ENCODE measurements at places on chromosomes 12 and 14. TPM values are rescaled to one million over a fixed set of nuclear protein-coding genes. Genes with fewer than 3 reads are reported as not detected.

IFNG gene
- not detected for total RNA-seq

DNA sequence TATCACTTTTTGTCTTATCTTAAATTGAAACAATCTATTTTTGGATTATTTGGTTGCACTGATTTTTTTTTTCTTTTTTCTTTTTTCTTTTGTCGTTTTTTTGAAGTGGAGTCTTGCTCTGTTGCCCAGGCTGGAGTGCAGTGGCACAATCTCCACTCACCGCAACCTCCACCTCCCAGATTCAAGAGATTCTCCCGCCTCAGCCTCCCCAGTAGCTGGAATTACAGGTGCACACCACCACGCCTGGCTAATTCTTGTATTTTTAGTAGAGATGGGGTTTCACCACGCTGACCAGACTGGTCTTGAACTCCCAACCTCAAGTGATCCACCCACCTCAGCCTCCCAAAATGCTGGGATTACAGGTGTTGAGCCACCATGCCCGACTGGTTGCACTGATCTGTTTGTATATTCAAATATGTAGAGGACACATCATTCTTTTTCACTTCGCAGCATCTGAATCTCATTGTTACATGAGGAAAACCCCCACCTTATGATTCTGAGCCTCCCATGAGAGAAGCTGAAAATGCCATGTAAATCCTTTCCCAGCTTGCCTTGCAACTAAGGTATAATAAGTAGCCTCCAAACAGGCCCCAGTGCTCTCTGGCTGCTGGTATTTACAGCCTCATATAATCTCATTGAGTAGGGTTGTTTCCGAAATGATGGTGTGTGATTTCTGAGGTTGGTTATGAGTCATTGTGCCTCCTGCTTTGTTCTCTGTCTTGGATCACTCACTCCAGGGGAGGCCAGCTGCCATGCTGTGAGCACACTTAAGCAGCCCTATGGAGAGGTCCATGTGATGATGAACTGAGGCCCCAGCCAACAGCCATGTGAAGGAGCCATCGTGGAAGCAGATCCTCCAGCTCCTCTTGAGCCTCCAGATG, 5.2 kb upstream of the HSP90B1 start:
- DNase-seq, result no peak
- H3K36me3 ChIP-seq, result no peaks in the 10 kb centered on the region
- H3K27ac ChIP-seq, result no peak overlapping the region
- no peaks in the 10 kb centered on the region for H3K27me3 ChIP-seq

GRCh38 chr14:57549765-57550420, 56.2 kb upstream of the CCDC198 start:
- H3K4me1 ChIP-seq, result no peaks in the 10 kb centered on the region
- H3K27ac ChIP-seq, result no peak overlapping the region
- no peak for DNase-seq
- H3K4me3 ChIP-seq, result no peak overlapping the region

GRCh38 chr12:96425321-96425720, 25.1 kb upstream of the CDK17 start:
- no peak overlapping the region for H3K4me3 ChIP-seq
- H3K27ac ChIP-seq, result peak overlapping the region; percentile 36
- no peaks in the 10 kb centered on the region for H3K4me1 ChIP-seq
- no peak for DNase-seq

All from transverse colon (tissue), 4 donors.